ENCODE measurements at places on chromosomes 12 and 14.
A peak's percentile ranks its signal among the peaks of the same experiment; 100 is the strongest.

DNA sequence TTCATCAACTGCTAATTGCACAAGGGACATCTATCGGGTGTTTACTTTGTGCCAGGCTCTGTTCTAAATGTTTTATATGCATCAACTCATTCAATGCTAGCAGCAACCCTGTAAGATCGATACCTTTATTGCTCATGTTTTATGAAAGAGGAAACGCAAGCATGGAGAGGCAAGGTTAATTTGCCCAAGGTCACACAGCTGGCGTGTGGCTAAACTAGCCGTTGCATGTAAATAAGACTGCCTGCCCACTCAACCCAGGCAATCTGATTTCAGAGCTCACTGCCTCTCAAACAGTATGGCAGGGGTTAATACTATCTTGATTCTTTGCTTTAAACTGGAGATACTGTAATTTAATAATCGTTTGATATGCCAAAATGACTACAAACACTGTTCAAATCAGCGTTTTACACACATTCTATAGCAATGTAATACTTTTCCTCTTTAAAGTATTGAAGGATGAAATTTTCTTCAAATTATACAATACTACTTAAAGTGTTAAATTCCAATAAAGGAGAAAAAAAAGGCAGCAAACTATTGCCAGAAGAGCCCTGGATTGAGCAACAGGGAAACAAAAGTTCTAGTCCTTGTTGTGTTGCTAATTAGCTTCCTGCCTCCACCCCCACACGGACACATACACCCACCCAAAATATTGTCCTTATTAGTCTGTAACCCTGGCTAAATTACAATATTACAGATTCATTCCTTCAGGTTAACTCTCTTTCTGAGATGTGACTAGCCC, 39.1 kb upstream of the DHRS7 start:
- DNase-seq = no peak

DNA sequence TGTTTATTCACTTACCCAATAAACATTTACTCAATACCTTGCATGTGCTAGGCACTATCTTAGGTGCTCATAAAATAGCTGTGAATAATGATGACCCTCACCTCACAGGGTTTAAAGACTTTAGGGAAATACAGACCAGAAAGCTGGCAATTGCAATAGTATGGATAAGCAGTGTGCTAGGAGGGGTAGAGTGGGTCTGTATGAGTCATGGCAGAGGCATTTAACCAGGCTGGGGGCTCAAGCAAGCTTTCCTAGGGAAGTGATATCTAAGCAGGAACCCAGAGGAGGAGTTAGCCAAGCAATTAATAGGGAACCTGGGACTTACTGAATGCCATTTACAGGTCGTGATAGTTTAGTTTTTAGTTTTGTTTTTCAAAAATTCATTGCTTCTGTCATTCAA, 123.9 kb upstream of the CCDC198 start:
- no peak for DNase-seq

DNA sequence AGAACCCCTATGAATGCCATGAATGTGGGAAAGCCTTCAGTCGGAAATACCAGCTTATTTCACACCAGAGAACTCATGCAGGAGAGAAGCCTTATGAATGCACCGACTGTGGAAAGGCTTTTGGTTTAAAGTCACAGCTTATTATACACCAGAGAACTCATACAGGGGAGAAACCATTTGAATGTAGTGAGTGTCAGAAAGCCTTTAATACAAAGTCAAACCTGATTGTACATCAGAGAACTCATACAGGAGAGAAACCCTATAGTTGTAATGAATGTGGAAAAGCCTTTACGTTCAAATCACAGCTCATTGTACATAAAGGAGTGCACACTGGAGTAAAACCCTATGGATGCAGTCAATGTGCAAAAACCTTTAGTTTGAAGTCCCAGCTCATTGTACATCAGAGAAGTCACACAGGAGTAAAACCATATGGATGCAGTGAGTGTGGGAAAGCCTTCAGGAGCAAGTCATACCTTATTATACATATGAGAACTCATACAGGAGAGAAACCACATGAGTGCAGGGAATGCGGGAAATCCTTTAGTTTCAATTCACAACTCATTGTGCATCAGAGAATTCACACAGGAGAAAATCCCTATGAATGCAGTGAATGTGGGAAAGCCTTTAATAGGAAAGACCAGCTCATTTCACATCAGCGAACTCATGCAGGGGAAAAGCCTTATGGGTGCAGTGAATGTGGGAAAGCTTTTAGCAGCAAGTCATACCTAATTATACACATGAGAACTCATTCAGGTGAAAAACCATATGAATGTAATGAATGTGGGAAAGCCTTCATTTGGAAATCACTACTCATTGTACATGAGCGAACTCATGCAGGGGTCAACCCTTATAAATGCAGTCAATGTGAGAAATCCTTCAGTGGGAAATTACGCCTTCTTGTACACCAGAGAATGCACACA, 22.3 kb downstream of the ZNF268 start:
- DNase-seq = no peak

GRCh38 chr12:64082866-64083268, 139.2 kb downstream of the KICS2 start:
- no peak for DNase-seq

GRCh38 chr12:70637303-70638085, at the start of gene PTPRB:
PTPRB (minus strand) TSS chr12:70637429; CDS start chr12:70637395, 34 bp downstream.
- DNase-seq = no peak

GRCh38 chr12:116939734-116940133, 29.0 kb downstream of the FBXW8 start:
- no peak for DNase-seq

GRCh38 chr14:57390806-57391516, 575 bp downstream of the NAA30 start:
- peak; percentile 49 for DNase-seq

DNA sequence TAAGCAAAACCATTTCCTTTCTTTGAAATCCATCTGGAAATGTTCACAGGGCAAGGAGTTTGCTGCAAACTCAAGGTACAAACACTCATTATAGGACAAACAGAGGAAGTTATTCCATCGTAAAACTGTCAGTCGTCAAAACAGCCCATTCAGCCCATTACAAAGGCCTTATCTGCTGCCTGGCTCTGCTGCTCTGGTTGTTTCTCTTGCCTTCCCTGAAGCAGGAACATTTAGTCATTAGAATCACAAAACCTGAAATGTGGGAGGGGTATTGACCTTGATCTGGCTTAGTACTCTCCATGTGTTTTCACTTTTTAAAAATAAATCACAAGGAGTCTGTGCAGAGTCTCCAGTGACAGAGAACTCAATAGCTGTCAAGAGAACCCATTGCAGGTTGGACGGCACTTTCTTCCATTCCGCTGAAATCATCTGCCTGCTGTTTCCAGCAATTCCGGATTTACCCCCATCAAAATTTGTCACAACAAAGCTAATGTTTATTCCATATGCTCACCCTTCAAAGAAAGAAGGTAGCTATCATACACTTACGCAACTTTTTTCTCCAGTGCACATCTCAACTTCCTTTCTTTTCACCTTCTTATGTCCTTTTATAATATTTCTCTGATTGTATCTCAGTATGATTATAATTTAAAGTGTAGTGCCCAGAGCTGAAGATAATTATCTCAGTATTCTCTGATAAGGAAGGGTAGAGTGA, 24.6 kb upstream of the ITPR2 start:
- DNase-seq = no peak

DNA sequence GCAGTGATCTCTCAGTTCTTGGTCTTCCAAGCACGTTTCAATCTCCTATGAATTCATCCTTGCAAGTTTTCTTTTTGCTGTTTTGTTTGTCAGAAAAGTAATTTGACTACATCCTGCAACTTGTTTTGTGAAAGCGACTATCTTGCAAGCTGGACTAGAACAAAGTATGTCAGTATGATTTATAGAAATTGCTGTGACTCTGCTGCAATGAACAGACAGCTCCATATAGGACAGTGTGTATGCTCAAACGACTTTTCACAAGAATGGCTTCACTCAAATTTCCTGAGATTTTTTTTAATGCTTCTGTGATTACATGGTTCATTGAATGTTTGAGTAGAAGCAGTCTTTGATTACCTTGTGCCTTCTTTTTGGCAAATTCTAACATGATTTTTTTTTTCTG, 123.5 kb upstream of the TRHDE start:
- no peak for DNase-seq

DNA sequence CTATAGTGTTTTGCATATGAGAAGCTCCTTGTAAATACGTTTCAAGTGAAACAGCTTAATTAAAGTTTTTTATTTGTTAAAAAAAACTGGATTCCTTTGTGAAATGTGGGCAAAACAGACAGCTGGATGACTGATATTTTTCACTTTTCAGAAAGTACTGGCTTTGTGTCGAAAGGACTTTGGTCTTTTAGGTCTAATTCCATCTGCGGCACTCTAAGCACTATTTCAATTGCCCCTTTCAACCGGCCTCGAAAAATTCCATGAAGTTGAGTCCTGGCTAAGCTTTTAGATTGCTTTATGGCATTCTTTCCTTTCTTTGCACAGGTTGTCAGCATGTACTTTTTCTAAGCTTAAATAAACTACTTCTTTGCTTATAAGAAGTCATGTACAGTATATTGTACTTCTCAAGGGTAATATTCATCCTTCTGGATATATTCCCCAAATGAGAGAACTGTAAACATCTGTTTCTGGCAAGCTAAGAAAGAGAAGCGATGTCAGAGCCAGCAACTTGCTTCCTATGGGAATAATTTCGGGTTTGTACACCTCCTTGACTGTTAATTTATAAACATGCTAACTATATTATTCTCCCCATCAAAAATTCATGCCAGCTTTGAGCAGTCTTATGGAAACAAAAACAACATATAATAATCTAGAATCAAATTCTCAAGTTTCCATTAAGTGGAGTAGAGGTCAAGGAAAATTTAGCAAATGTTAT, 611.3 kb downstream of the ETNK1 start:
- DNase-seq = no peak

DNA sequence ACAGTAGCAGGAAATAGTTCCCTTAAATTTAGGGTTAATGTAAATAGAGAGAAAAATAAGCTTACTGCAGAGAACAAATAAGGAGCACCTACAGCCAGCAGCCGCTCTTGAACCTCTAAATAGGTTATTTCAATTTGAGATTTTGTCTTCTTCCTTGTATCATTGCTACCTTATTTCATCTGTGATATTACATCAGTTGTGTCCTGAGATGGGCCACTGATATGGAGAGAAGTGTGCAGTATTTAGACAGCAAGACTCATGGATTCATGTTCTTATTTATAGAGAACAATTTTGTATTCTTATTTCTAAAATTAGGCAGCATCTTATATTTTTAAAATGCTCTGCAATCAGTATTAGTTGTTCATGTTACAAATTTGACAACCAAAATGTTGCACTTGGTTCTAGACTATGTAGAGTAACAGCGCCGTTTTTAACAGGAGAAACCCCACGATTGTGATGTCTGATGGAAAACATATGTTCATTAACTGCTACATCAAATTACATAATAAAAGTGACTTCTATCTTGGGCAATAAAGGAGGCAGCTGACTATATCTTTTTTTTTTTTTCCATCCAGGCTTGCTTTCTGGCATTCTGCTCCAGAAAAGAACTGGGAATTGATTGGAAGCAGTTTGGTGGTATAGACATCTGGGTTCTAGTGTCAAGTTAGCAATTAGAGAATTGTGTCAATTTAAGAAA, 117.9 kb downstream of the CAND1 start:
- no peak for DNase-seq

All from C1 segment of cervical spinal cord (tissue), 14 donors.